ENCODE measurements at places on chromosomes 4 and X.

DNA sequence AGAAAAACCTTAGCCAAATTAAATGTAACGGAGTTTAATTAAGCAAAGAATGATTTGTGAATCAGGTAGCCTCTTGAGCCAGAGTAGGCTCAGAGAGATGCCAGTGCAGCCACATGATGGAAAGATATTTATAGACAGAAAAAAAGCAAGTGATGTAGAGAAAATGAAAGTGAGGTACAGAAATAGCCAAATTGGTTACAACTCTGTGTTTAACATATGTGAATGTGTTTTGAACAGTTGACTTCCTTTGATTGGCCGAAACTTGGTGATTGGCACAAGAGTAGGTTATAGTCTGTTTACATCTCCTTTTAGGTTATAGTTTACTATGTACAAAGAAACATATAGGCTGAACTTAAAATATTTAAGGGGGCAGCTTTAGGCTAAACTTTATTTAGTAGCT is 459.9 kb upstream of the BOD1L1 start:
- DNase-seq: no peak

DNA sequence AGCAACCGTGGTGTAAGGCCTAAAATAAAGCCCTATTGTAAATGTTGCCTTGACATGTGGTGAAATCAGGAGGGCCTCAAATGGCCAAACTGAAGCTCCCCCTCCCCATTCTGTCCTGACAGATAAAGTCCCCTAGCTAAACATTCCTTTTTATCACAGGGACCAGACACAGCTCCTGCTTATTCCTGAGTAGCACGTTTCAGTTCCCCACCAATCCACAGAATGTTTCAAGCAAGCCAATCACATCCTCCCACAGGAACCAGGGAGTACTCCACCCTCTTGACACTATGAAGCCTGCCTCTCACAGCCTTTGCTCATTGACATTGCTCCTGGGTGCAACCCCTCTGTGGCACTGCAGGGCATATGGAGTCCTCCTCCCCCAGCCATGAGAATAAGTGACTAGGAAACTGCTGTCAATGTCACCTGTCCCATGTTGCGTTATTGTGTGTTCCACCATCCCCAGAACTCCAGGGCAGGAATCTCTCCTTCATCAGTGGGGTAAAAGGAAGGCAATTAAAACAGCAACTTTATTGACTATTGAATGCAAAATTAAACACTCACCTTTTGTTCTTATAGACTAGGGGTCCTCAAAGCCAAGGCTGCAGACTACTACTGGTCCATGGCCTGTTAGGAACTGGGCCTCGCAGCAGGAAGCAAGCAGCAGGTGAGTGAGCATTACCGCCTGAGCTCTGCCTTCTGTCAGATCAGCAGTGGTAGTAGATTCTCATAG is 128.1 kb downstream of the COL25A1 start:
- no peak for DNase-seq

DNA sequence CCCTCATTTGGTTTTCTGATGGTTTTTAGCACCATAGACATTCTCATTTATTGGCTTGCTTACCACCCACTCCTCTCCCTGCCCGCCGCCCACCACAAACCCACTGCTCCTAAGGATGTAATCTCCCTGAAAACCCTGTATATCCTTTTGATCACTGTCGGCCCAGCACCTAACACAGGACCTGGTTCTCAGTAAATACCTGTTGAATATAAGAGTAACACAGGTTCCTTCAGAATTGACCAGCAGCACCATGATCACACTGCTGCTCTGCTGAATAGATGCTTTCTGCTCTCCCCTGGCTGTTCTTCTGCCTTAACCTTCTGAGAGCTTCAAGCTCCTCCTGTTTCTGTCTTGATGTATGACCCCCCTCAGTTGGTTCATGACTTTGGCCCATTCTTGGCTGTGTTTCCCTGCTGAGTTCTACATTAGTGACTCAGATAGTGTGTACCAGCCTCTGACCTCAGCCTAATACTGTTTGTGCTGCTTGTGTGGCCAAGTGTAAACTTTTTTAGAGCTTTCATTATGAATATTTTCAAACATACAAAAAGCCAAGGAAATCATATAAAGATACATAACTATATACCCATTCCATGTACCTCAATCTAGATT is 265.3 kb downstream of the FRMPD4 start:
- DNase-seq: no peak

DNA sequence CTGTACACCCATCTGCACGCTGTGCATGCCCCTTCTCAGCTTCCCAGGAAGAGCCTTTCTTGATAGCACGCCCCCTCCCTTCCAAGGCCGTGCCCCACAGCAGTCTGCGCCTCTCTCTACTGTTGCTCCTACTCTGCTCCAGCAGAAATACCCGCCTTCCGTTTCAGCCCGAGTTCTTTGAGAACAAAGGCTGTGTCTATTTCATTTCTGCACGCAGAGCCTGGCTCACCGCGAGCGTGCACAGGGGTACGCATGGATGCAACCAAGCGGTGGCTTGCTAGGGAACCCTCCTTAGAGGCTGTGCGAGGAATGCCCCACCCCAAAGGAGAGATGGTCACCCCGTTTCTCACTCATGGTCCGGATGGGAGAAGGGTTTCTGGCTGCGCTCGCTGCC is 485 bp downstream of the AADAT start:
- peak; percentile 6 for DNase-seq

GRCh38 chr4:3364199-3364598 is 71.4 kb downstream of the RGS12 start:
- DNase-seq: no peak

GRCh38 chr4:79759793-79760192 is 313.2 kb downstream of the ANTXR2 start:
- no peak for DNase-seq

DNA sequence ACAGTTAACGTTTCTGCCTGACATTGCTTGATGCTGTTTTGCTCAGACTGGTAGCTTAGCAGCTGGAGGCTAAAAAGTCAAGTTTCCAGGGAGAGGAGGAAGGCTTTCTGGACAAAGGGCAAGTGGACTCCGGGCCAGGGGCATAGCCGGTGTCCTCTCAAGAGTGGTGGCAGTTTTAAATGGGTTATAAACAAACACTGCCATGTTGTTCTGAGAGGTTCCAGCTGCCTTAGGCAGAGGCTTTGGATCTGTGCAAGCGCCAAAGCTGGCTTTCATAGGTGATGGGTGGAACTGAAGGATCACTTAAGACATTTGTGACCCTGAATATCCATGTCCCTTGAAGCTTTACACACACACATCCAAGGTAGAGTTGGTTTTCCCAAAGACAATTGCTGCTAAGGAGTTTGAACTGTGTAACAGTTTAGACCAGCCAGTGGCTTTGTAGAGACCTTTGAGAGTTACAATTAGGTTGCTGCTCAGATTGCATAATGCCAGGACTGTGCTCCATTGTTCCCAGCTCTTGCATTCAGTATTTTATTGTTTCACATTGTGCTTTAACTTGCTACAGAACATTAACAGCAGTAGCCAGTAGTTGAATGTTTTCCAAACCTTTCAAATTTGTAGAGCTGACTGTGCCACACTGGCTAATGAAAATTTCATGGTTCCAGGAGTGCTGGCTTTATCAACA is 54.1 kb upstream of the AP1S2 start:
- no peak for DNase-seq

- no peak for DNase-seq
These were observed 4.6 kb downstream of the DUSP9 start for GRCh38 chrX:153651540-153652079.

DNA sequence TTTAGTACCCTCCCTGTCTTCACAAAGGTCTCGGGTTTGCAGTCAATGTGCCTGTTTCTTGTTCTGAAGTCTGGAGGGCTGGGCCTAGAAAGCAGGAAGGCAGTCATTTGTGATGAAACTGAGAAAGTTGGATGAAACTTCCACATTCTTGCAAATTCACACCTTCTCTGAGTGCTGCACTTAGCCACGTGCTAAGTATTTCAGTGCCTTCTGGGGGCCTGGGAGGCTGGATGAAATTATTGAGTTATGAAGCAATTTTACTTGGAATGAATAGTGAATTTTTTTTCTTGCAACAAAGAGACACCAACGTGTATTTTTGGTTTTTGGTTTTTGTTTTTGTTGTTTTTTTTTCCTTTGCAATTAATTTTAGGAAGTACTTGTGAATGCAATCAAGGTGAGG is 71.2 kb downstream of the MSX1 start:
- DNase-seq: no peak

- DNase-seq: peak; percentile 70
These were observed 59.3 kb downstream of the MAD2L1 start for GRCh38 chr4:120007191-120007871.

- no peak for DNase-seq
These were observed 106.7 kb downstream of the ARHGAP6 start for GRCh38 chrX:11558972-11559371.

GRCh38 chrX:112832481-112833095 is 8.0 kb downstream of the AMOT start:
- no peak for DNase-seq

DNA sequence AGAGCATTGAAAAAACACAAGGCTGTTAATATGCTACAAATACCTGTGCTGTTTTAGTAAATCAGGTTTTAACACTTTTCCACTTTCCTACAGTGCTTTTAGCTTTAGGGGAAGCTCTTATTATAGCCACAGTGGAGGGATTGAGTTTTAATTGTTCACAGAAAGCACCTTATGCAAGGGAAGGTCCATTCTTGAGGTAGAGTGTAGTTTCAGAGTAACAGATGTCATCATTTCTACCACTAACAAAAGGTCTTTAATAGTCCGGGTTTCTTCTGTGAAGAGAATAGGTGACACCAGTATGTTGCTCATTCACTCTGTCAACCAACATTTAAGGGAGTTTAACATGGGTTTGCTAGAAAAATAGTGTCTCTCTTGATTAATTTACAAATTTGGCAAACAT is 104.4 kb downstream of the STIM2 start:
- no peak for DNase-seq

DNA sequence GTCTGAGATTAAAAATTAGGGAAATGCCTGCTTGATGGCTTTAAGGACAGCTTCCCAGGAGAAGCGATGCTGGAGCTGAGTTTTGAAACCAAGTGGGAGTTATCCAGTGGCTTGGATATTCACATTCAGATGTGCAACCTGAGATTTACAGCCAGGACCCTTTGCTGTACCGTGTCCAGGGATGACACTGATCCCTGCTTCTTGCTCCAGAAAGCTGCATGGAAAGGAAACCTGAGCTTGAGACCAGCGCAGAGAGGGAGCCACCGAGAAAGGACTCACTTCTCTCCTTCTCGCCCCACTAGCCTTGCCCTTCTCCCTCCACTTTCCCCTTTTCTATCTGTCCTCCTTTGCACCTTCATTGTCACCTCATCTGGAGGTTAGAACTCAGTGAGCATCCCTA is 254.5 kb upstream of the PPARGC1A start:
- no peak for DNase-seq

GRCh38 chr4:8402640-8403039 is 37.9 kb downstream of the ACOX3 start:
- DNase-seq: no peak

DNA sequence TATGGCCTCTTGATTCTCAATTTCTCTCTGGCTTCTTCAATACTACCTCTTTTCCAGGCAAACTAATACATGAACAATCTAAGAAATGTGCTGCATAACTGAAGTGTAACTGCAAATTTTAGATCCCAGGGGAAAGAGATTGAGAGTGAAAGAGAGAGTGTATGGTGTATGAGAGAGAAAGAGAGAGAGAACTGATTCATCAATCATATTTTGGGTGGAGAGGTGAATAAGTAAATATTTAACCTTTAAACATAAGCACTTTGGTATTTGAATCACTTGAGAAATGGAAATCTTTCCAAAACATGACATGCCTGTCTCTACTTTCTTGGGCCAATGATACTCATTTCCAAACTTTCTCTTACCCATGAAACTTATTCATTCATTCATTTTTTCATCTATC is 147.2 kb upstream of the DIPK2B start:
- no peak for DNase-seq

DNA sequence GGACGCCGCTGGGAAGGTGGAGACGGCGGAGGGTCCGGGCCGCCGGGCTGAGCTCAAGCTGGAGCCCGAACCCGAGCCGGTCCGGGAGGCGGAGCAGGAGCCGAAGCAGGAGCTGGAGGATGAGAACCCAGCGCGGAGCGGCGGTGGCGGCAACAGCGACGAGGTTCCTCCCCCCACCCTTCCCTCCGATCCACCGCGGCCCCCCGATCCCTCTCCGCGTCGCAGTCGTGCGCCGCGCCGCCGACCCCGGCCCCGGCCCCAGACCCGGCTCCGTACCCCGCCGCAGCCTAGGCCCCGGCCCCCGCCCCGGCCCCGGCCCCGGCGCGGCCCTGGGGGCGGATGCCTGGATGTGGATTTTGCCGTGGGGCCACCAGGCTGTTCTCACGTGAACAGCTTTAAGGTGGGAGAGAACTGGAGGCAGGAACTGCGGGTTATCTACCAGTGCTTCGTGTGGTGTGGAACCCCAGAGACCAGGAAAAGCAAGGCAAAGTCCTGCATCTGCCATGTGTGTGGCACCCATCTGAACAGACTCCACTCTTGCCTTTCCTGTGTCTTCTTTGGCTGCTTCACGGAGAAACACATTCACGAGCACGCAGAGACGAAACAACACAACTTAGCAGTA is 483 bp downstream of the USP27X start:
- DNase-seq: no peak

DNA sequence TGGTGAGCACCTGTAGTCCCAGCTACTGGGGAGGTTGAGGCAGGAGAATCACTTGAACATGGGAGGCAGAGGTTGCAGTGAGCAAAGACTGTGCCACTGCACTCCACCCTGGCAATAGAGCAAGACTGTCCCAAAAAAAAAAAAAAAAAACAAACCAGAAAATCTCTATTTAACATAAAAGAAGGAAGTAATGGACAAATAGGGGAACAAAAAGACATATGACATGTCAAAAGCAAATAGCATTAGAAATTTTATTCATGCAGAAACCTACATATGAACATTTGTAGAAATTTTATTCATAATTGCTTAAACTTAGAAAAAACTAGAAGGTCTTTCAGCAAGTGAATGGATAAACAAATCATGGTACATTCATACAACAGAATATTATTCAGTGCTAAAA is 97.1 kb upstream of the SH3RF1 start:
- no peak for DNase-seq

- DNase-seq: no peak
These were observed 6.9 kb downstream of the SLC39A8 start for GRCh38 chr4:102338405-102338804.

DNA sequence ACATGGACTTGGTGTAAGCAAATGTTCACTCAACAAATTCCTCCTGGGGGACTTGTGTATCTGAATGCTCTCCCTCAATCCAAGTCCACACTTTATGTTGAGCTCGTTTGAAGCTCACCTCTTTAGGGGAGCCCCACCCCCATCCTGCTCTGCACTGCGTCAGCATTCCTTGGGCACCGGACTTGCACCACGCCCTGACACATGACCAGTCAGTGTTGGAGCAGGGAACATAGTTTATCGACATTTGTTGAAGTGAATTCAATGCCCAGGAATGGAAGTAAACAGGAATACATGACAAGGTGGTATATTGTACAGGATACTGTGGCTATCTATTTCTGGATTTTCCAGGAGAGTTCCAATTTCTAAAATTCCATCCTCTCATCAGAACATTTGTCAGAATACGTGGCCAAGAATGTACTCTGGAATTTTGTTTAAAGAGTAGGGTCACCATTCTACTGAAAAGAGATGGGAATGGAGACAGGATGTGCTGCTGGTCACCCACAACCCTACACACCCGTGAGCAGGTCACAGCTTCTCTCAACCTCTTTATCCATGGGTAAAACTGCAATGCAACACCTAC is 60.0 kb upstream of the LNX1 start:
- DNase-seq: no peak
